ENCODE measurements at places on chromosomes 3 and 15.

- ATAC-seq, result no peak
Observed at GRCh38 chr3:8574670-8575322, 69.8 kb downstream of the SSUH2 start.

GRCh38 chr3:10463533-10464434 is 41.6 kb downstream of the ATP2B2 start:
- ATAC-seq, result no peak

DNA sequence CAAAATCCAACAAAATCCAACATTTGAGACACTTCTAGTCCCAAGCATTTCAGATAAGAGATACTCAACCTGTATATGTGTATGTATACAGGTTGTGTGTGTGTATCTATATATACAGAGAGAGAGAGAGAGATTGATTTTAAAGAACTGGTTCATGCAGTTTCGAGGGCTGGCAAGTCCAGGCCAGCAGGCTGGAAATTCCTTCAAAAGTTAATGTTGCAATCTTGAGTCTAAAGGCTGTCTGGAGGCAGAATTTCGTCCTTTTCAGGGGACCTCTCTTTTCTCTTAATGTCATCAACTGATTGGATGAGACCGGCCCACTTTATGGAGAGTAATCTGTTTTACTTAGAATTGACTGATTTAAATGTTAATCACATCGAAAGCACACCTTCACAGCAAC is 199.6 kb upstream of the IL12A start:
- no peak for ATAC-seq

DNA sequence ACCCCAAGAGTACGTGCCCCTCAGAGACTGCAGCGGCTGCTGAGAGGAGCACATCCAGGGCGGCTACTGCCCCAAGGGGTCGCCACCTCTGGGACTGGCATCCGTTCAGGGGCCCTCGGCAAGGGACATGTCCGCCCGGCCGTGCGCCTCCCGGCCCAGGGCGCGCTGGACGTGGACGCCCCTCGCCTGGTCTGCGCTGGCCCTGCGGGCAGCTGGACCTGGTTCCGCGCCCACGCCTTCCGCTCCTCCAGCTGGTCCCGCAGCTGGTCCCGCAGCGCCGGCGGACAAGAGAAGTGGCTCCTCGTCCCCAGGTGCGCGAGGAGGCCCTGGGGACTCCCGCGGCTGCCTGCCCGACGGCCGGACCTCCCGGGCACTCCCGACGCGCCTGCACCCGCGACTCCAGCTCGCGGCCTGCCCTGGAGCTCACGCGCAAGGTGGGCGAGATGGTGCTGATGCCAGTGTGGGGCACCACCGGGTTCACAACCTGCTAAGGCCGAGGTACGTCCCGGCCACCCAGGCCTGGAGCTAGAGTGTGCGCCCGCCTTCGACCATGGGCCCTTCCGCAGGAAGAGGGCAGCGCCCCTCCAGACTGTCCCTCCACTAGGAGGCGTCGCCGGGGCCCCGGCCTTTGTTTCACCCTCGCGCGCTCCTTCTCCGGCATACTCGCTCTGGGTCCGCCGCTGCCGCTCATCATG is 14.4 kb upstream of the GP9 start:
- peak; percentile 36 for ATAC-seq

GRCh38 chr15:89656116-89656815 is 999 bp upstream of the KIF7 start:
- ATAC-seq, result no peak

- no peak for ATAC-seq
Observed at GRCh38 chr3:39870706-39871105, 61.3 kb downstream of the MYRIP start.

DNA sequence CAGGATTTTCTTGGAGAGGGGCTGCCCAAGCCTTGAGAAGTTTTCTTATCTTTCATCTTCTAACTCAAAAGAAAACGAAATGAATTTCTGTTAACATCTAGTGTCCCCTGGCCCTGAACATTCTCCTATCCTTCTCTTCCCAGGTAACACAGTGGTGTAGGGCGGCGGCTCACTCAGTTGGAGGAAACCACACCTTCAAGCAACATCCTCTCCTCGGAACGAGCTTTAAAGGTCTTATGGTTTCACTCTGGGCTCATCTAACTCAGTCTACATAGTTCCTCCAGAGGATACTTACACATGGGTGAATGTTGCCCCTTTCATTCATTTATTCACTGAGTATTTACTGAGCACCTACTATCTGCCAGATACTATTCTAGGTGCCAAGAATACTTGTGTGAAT is 31.0 kb upstream of the KLHL6 start:
- ATAC-seq, result no peak

DNA sequence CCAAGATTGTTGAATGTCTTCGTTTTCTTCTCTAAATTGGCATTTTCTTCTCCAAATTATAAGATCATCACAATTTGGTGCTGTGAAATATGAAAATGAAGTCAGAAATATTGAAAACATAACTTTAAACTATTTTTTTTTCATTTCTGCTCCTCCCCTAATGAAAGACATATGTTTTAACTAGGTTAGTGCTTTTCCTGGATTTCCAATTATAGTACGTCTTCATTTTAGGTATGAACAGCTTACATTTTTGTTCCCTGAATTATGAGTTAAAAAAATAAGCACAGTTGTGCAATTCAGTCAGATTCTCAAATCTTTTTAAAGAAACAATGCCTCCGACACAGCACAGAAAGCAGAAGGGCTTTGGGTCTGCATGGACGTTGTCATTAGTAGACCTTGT is 83.5 kb upstream of the CFAP20DC start:
- no peak for ATAC-seq

GRCh38 chr15:62153228-62153627 is 11.9 kb downstream of the C2CD4B start:
- ATAC-seq, result no peak

DNA sequence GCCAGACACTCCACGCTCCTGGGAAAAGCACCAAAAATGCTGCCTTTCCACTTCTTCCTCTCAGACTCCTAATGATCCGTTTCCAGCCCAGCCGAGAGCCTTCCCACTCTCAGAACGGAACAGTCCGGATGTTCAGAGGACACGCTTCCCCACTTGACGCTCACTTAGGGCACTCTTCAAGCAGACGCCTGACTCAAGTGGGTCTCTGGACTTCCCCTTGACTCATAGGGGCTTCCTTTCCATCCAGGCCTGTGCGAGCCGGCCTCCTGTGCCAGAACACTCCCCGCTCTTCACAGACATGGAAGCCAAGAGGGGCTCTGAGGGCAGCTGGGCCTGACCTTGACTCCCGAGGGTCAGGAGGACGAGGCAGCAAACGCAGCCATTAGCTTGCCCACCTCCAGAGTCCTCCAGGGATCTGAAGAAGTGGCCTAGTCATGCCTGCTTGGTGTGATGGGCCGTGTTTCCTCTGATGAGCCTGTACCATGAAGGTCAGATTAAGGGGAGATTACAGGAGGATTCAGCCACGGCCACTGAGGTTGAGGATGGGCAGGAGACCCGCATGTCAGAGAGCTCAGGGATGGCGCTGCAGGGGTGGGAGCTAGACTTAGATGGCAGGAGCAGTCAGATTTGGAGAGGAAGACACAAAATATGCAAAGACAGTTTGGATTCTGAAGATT is 114.7 kb upstream of the TLE3 start:
- ATAC-seq, result peak; percentile 69

- no peak for ATAC-seq
Observed at GRCh38 chr15:53324061-53324460, 435.4 kb downstream of the WDR72 start.

DNA sequence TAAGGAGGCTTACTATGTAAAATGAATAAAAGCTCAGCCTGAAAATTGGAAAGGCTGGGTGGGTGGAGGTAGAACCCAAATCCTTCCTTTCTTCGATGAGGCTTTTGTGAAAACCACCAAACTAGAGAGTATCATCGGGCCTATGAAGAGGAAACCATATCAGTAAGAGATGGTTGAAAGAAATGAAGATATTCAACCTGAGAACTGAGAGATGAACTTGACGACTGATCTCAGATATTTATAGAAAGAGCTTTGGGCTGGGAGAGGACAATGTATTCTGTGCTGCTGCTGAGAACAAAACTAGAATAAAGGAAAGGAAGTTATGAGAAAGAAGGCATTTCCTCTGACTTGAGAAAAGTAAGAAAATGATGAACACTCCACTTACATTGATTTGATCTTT is 236.6 kb downstream of the KCNH8 start:
- ATAC-seq, result no peak

GRCh38 chr15:83655237-83655616 is 1.3 kb downstream of the ADAMTSL3 start:
- no peak for ATAC-seq

GRCh38 chr15:86645925-86646500 is 566.3 kb downstream of the AGBL1 start:
- ATAC-seq, result no peak

DNA sequence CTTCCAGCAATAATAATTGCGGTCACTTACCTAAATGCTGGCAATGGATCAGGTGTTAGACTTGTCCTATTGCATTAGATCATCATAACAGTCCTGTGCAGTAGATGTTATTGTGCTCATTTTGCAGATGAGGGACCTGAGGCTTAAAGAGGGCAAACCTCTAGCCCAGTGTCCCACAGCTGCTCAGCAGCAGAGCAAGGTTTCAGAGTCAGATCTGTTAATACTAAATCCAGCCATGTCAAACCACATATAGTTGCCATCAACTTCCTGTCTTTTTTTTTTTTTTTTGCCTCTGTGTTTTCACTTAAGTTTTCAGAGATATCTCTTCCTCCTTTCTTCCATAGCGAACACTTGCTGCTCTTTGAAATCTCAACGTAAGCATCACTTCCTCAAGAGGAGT is 12.1 kb downstream of the FEZF2 start:
- ATAC-seq, result no peak

DNA sequence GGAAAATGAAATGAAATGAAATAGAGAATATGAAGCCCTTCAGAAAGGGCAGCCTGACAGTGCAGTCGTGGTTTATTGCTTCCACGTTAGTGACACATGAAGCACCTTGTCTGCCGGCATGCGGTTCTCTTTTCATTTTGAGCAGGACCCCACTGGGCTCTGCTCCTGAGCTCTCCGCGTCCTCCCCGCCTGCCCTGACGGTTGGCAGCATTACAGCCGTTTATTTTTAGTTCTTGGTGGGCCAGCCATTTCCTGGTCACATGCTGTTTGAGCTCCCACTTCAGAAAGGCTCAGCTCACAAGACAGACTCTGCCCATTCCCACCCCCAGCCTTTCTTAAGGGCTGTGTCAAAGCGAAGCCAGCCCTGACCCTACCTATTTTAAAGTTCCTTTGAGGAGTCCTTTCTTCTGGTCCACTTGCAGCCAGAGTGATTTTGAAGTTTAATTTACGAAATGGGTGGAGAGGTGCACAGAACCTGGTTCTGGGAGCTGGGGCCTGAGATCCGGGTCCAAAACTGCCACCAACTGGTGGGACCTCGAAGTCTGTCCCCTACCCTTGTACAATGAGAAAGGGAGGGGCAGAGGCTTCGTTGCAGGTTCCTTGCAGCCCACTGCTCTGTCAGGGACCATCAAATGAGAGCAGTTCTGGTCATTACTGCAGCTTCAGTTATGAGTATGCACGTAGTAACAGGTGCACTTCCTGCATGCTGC is 60.1 kb downstream of the MGLL start:
- ATAC-seq, result peak; percentile 84

DNA sequence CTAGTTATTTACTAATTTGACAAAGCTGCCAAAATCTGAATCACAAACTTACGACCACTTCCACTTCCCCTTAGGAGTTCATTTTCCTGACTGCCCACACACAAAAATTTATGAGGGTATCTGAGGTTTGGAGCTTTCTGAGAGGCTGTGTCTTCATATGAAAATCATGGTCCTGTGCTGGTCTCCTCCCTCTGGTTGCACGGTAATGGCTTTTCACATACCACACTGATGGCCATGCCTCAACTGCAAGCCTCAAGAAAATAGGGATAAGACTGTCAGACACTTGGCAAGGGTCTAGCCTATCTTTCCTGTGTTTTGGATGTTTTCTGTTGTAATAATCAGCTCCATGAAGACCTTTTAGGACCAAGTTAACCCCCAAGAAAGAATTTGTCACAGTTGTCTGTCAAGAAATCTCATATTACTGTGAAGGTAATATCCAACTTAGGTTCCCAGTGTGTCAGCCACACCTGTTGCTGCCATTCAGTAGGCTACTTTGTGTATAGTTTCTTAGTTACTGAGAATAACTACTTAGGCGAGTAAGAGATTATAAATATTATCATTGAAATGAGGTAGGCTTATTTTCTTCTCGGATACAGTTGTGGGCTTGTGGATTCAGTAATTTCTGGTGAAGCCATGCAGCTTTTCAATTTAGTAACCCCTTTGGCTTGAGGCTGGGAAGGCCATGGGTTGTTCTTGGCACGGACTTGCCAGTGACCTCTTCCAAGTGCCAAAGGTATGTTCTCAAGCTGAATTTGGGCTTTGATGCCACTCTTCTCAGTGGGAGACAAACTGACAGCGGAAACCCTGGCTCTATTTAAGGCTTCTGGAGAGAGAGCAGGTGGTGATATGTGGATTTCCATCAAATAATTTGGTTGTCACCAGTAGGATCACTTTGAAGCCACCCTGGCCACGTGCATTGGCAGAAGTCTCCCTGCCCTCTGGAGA is 101.1 kb downstream of the RYR3 start:
- no peak for ATAC-seq

GRCh38 chr15:81308260-81308659 is 15.7 kb downstream of the STARD5 start:
- no peak for ATAC-seq

DNA sequence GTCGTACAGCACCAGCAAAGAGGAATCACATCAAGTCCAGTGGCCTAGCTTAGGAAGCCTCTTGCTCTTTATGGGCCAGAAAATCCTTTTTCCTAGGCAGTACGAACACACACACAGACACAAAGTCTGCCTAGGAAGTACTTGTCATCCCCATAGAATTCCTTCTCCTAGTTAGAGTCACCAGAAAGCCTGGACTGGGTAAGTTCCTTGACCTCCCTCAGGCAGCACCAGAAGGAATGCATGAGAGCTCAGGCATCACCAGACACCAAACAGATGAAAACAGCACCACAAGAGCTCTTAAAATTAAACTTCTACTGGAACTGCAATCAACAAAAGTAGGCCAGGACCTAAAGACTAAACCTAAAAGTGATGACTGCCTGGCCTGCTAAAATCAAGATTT is 192.9 kb upstream of the CCDC54 start:
- ATAC-seq, result no peak

GRCh38 chr3:16509721-16510619 is 3.5 kb downstream of the RFTN1 start:
- ATAC-seq, result peak; percentile 32

DNA sequence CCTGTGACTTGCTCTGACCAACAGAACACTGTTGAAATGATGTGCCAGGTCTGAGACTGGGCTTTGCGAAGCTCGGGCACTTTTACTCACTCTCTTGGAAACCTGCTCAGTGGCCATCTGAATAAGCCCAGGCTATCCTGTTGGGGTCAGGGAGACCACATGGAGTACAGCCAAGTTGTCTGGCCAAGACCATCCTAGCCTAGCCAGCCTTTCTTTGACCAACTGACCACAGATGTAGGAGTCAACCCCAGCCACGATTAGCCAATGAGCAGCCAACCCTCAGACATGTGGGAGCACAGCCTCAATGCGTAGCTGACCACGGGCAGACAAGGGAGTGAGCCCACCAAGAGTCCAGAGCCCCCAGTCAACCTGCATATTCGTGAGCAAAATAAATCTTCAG is 26.1 kb downstream of the CCR9 start:
- no peak for ATAC-seq

- ATAC-seq, result peak; percentile 74
Observed at GRCh38 chr3:100254168-100254777, 6.5 kb upstream of the TBC1D23 start.

Measured in stimulated activated memory B cell treated with anti-CD40 and anti-IgM and Interleukin-4, amounts not matched to agents 10 μg/mL and 1 μg/mL and 100 μg/mL, for 72 hours (primary cell).